ENCODE measurements at places on chromosomes 2 and 18.

- DNase-seq, result no peak
These were observed 209.6 kb downstream of the SLC8A1 start for GRCh38 chr2:40242315-40242714.

DNA sequence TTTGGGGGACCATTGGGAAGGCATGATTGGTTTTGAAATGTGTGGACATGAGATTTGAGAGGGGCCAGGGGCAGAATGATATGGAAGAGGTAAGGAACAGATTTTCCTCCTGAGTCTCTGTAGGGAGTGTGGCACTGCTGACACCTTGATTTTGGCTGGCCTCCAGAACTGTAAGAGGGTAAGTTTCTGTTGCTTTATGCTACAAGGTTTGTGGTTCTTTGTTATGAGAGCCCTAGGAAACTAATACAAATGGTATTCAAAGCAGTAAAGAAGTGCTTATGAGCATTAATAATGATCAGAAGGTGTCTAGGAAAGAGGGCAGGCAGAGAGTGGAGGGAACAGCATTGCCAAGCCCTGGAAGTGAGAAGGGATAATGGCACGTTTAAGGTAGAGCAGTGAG, 574.3 kb upstream of the NXPH2 start:
- no peak for DNase-seq

DNA sequence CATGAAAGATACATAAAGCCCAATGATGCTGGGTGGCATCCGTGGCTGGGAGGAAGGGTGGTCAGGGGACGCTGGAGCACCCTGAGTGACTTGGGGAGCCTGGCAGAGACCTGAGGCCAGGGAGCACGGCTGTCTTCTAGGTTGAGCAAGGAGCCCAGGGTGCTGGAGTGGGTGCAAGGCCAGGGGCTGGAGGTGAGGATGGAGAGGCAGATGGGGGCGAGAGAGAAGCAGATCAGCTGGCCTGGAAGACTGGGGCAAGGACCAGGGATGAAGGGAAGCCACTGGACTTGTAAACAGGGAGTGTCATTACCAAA, 52.2 kb downstream of the FAM178B start:
- DNase-seq, result no peak

DNA sequence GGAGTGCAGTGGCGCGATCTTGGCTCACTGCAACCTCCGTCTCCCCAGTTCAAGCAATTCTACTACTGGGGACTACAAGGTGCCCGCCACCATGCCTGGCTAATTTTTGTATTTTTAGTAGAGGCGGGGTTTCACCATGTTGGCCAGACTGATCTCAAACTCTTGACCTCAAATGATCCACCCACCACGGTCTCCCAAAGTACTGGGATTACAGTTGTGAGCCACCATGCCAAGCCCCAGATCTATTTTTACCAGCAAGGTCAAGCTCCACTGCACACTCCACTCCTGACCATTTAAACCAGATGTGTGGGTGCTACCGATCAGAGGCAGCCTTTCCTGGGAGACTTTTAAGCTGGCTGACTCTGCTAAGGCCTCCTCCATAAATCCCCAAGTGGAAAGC, 67.5 kb upstream of the CD226 start:
- DNase-seq, result no peak

GRCh38 chr2:240568678-240569522, 616 bp downstream of the RNPEPL1 start:
- no peak for DNase-seq

Data from iPS DF 6.9 (cell line).